ENCODE measurements at places on chromosomes 3 and 15. TPM values are rescaled to one million over a fixed set of nuclear protein-coding genes. Genes with fewer than 3 reads are reported as not detected.

REC114 gene
- not detected for total RNA-seq

CCDC54 gene
- total RNA-seq, result not detected

RASGRP1 gene
- 7.6 TPM for total RNA-seq

KCNMB2 gene
- total RNA-seq, result 0.68 TPM

ACAN gene
- total RNA-seq, result 0.14 TPM

MASP1 gene
- 22.1 TPM for total RNA-seq
